GM12865 (cell line): ENCODE measurements at places on chromosomes 4 and X.
A peak's percentile ranks its signal among the peaks of the same experiment; 100 is the strongest.

DNA sequence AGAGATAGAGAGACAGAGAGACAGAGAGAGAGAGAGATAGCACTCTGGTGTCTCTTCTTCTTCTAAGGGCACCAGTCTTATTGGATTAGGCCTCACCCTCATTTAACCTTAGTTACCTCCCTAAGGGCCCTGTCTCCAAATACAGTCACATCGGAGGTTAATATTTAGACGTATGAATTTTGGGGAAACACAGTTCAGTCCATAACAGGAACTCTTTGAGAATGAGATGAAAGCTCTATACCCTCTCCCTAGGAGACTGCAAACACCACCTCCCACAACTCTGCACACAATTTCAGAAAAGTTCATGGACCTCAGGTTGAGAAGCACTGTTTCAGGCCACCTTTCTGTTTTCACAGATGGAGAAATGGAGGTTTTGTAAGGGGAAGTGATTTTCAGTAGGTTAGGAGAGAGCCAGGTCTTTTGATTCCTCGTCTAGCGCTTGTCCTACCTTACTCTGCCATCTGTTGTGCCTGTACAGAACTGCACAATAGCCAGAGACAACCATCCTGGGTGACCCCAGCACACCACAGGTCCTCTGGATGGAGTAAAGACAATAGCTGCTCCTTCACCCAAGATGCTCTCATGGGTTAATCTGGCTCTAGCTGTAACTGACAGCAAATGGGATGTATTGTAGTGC, 16.9 kb upstream of the LOC101059915 start:
- DNase-seq, result peak; percentile 71

DNA sequence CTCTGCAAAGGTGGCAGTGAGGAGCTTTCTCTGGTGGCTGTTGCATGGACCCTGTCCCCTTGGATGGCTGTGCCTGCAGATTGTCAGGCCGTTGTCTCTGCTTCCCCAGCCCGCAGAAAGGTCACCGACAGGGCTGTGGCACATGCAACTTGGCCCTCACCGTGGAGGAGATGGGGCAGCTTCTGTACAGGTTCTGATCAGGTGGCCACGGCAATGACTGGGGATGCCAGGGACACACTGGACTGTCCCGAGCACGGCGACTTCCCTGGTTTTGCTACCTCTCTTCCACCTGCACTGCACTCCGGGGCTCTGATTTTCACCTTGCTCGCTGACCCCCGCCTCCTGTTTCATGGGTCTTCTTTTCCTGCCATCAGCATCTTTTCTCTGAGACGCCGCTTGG, 43.5 kb downstream of the DCTD start:
- no peak for DNase-seq

DNA sequence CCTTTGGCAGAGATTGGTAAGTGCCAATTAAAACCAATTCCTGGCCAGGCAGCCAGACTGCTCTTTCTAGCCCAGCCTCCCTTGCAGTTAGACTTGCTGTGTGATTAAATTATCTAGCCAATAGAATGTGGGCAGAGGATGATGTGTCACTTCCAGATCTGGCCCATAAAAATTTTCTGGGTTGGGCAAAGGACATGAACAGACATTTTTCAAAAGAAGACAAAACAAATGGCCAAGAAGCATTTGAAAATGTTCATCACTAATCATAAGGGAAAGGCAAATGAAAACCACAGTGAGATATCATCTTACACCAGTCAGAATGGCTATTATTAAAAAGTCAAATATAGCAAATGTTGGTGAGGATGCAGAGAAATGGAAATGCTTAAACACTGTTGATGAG, 71.4 kb upstream of the STIM2 start:
- DNase-seq, result no peak

GRCh38 chrX:13533726-13534125, 35.7 kb upstream of the EGFL6 start:
- no peak for DNase-seq

DNA sequence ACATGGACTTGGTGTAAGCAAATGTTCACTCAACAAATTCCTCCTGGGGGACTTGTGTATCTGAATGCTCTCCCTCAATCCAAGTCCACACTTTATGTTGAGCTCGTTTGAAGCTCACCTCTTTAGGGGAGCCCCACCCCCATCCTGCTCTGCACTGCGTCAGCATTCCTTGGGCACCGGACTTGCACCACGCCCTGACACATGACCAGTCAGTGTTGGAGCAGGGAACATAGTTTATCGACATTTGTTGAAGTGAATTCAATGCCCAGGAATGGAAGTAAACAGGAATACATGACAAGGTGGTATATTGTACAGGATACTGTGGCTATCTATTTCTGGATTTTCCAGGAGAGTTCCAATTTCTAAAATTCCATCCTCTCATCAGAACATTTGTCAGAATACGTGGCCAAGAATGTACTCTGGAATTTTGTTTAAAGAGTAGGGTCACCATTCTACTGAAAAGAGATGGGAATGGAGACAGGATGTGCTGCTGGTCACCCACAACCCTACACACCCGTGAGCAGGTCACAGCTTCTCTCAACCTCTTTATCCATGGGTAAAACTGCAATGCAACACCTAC, 60.0 kb upstream of the LNX1 start:
- DNase-seq, result no peak

- DNase-seq, result no peak
Measured at GRCh38 chrX:38220415-38221390, at the start of gene SRPX. SRPX (minus strand) TSS chrX:38220871; CDS start chrX:38220792, 79 bp downstream.

DNA sequence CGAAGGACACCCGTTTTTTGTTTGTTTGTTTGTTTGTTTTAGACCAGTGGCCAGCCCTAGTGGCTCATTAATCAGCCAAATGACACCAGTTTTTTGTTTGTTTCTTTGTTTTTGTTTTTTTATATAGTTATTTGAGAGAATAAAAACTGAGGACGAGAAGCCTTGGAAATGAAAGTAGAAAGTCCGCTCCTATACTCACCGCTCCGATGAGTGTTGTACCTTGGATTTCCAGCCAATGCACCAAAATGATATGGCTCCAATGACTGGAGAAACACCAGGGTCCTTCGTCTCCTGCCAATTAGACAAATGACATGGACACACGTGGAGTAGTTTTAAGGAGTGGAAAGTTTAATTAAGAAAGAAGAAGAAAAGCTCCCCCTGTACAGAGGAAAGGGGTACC, 87.9 kb downstream of the ZXDA start:
- DNase-seq, result no peak

- no peak for DNase-seq
Measured at GRCh38 chrX:65751519-65751918, 84.1 kb downstream of the MSN start.

GRCh38 chr4:56971383-56971782, 6.0 kb downstream of the NOA1 start:
- no peak for DNase-seq

GRCh38 chrX:42869659-42870476, 91.9 kb upstream of the PPP1R2C start:
- DNase-seq, result peak; percentile 82

GRCh38 chrX:155169881-155170280, 46.4 kb upstream of the VBP1 start:
- DNase-seq, result no peak
